Uterus (tissue), 4 donors: ENCODE measurements at places on chromosomes 7 and 10.
A peak's percentile ranks its signal among the peaks of the same experiment; 100 is the strongest.

DNA sequence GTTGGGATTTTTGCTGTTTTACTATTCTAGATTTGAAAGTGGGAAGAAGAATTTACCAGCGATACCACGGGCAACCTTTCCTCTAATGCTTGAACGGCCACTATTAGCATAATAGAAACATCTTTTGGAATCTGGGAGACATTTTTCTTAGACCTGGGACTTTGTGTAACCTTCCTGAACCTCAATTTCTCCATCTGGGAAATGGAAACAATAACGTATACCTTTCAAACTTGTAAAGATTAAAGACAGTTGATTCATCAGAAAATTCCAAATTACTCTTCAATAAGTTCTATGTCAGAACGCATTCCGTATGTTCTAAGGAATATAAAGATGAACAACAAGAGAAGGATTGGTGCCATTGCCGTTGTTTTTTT, 453 bp upstream of the RNLS start:
- DNase-seq = no peak

DNA sequence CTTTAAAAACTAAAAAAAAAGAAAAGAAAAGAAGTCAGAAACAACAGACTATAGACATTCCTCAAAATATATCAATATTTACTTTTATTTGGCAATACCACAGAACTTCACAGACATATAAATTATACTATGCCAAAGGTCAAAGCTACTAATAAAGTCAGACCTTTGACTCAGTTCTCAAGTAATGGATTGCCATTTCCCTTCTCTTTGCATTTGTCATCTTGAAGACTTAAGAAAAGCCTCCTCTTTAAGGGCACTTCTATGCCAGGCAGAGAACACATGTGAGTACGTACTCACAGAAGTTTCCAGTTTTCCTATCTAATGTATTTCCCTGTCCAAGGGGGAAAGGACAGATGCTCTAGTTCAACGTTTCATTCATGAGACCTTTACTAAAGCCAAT, 37.6 kb downstream of the TNPO3 start:
- DNase-seq = no peak

DNA sequence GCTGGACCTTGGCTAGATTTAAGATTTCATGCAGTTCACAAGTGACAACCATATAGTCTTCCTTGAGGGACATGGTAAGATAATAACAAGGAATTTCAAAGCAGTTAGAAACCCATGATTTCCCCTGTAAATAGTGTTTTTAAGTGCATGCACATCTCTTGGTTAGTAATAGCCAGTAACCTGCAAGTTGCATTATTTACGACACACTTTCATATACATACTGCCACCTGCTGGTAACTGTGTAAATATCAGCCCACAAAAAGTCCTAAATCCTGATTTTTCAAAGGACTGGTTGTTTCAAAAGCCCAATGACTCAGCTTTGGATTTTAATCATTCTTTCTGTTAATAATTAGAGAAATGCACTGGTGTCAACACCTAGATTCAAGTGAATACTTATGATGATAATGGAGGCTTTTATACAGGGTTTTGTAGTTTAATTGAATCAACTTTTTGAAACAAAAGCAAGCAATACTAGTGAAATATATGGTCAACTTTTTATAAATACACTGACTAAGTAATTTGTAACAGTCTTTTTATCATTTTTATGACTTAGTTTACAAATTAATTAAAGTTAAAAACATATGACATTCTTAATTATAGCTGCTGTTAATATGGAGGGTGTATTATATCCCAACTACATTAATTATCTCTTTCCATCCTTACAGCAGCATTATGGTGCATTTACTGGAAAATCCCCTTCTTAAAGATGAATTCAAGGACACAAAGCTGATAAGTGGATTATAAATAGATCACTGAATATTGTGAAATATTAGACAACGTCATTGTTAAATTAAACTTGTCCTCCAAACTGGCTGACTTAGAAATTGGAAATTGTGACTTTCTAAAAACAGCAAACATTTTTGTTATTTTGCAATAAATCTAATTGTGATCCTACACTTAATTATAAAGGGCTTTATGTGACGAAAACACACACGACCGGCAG, 367.7 kb upstream of the SEMA3D start:
- no peak for DNase-seq

- DNase-seq = no peak
These were observed 709.4 kb downstream of the AUTS2 start for GRCh38 chr7:70307544-70308106.

GRCh38 chr7:44678471-44679179, 70.0 kb upstream of the ZMIZ2 start:
- peak; percentile 15 for DNase-seq

- no peak for DNase-seq
These were observed at the start of gene PAPOLB for GRCh38 chr7:4861673-4862072. Gene PAPOLB, minus strand, starts transcription at chr7:4862030. Its CDS starts 220 bp downstream, at chr7:4861810.

- DNase-seq = no peak
These were observed 94.4 kb downstream of the ATE1 start for GRCh38 chr10:121833387-121833786.

- DNase-seq = no peak
These were observed 371.4 kb downstream of the PHTF2 start for GRCh38 chr7:78169992-78170391.

- DNase-seq = no peak
These were observed 40.7 kb downstream of the TARP start for GRCh38 chr7:38232502-38233366.

DNA sequence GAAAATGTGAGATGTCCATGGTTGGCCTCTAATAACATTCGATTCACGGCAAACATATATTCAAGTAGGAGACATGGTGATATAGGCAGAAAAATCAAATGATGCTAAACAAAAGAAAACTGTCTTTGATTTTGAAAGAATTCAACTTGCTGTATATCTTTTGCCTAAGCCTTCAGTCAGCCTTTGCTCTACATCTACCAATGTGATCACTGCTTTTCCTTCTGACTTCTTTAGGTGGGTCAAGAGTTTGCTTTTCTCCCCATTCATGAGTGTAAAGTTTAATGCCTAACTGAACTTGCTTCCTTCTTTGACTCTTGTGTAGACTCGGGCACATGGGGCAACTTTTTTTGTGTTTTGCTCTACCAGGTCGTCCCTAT, 417 bp upstream of the HIF1AN start:
- DNase-seq = no peak

DNA sequence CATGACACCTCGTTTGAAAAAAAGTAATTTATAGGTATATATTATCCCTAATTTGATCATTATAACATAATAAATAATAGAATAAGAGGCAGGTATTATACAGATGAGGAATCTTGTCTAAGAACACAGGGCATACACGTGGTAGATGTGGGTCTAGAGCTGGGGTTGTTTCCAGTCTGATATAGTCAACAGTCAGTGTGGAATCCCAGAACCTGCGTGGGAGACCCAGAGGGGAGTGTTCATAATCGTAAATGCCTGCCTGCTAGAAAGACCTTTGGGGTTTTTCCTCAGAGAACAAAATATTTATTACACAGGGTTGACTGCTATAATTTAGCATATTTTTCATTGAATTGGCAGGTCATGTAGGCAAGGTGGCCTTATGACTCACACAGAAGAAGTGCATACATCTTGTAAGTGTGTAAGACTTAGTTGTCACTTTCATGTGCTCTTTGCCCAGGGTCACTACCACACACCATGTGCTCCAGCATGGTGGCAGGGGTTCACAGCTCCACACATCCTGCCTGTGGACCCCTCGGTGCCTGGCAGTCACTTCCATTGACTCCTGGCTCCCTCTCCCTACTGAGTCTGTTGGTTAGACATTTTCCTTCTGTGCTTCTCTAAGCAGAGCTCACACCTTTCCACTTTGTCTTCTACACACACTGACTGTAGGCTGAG, 94.9 kb upstream of the IKZF1 start:
- no peak for DNase-seq

DNA sequence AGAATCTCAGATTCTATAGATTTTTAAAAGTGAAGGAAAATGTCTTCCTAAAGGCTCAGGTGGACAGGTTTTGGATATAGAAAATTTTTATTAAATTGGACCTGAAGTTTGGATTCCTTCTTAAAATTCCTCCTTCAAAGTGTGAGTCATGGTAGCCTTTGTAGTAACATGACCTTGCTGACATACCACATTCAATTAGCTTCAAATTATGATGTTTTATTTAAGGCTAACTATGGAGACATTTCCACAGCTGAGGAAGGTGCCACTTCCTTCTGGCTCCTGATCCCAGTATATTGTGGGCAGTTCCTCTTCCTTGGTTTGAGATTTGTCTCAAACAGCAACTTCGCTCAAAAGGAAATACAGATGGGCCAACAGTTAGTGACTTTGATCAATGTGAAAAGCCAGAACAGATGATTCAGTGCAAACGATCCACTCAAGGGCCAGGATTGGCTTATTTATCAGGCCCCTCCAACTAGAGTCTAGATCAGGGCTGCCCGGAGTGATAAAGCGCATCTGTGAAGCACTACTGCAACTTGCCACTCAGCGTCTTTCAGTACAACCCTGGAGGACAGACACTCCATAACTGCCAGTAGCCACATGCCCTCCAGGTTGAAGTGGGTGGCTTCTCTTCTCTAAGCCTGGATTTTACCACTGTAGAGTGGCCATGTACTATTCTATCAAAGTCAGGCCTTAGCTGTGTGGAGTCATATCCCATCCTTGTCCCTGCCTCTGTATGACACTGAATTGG, 573.5 kb downstream of the KIF20B start:
- no peak for DNase-seq

GRCh38 chr7:44767134-44767911, 18.7 kb downstream of the ZMIZ2 start:
- DNase-seq = no peak

DNA sequence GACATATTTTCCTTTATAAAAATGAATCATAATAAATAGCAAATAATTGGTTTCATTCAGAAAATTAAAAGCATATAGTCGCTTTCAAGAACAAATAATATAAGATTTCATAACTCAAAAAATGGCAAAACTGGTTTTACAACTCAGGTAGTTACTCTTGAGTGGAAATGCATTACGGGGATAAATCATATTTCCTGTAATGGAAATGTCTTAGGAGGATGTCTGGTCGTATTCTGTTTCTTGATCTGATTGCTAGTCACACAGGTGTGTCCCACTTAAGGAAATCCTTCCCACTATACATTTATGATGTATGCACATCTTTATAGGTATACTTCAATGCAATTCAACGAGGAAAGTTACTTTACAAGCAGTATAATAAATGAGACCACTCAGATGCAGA, 20.7 kb downstream of the NRAP start:
- no peak for DNase-seq

- DNase-seq = no peak
These were observed 134.2 kb upstream of the EFCAB10 start for GRCh38 chr7:105715528-105715927.

DNA sequence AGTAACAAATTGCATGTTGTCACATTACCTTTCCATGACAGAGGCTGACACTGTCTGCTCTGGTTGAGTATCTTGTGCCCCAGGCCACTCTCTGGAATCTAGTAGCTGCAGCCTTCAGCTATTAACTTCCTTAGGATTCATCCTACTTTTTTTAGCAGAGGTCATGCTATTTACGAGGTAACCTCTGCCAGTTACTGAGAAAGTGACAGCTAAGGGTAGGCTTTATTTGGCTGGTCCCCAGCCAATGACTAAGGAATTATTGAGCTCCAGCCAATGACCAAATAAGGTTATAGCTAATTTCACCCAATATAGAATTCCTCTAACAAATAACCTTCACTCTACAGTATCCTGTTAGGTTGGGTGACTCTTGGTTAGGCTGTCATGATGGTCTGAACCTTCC, 1361.7 kb downstream of the XPNPEP1 start:
- no peak for DNase-seq

GRCh38 chr10:131898061-131898460, 2.7 kb upstream of the PPP2R2D start:
- no peak for DNase-seq

DNA sequence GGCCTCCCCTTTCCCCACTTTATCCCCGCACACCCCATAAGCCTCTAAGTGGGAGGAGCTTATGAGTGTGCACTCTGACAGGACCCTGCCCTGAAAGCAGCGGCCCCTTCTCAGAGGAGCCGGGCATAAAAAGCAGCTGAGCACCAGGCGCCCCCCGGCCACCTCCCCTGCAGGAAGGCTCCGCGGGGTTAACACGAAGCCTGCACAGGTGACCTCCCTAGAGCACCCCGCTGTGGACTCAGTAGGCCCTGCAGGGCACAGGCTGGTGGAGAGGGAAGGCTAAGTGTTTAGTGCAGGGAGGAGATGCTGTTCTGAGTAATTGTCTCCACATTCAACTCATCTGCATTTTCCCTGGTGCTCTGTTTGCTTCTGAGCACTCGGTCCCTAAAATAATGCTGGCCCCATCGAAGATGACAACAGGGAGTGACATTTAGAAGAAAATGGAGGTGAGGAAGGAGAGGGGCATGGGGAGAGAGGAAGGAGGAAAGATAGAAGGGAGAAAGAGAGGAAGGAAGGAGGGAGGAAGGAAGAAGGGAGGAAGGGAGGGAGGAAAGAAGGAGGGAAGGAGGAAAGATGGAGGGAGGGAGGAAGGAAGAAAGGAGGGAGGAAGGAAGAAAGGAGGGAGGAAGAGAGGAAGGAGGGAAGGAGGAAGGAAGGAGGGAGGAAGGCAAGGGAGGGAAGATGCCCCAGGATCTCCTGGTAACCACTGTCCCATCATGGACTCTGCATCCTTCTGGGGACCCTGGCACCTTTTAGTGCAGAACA, 25.4 kb upstream of the CNPY1 start:
- DNase-seq = no peak

DNA sequence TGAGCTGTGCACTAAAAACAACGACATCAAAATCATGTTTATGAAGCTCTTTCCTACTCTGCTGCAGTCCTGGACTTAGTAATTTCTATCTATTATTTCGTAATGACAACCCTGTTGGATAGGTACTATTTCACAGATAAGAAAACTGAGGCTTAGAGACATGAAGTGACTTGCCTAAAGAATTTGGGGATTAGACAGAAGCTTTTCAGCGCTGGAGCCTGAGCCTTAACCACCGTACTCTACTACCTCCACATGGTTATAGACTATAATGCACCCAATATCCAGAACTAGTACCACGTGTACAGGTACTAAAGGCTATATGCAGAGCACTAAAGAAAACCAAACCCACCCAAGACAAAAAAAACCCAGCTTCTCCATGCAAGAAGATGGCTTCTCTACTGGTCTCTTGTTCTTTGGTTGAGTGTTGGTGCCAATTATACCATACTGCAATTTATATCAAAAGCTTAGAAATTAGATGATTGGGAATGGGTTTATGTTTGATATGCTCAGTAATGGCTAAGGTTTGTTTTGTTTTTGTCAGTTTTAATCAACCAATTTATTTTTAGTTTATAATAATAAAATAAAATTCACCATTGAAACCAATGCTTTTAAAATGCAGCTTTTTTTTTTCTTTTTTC, 6.5 kb upstream of the SNX10 start:
- DNase-seq = no peak
